ENCODE measurements at places on chromosomes 7 and 10. TPM values are rescaled to one million over a fixed set of nuclear protein-coding genes. Genes with fewer than 3 reads are reported as not detected.

- no peak for DNase-seq
These were observed 40.3 kb upstream of the TNPO3 start for GRCh38 chr7:129095258-129095657.

GRCh38 chr7:41912851-41913567 is 210.1 kb upstream of the INHBA start:
- DNase-seq: no peak

GRCh38 chr7:5774136-5774535 is 7.3 kb downstream of the RNF216 start:
- no peak for DNase-seq

GRCh38 chr7:140242057-140243031 is 65.6 kb upstream of the KDM7A start:
- DNase-seq: no peak

DNA sequence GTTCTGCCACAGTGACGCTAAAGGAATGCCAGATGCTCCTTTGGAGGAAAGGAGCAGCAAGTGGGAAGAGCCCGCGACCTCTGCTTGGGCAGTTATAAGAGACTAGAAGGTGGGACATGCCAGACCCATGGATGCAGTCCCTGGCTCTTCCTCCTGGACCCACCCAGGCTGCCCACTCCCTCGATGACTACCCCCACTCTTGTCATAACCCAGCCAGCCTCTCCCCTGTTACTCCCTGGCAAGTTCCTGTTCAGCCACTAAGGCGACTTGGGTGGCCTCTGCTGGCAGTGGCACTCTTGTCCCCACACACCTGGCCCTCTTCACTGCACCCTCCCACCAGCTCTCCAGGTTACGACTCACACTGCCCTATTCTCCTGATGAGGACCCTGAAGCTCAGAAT is 33.5 kb downstream of the COL13A1 start:
- no peak for DNase-seq

DNA sequence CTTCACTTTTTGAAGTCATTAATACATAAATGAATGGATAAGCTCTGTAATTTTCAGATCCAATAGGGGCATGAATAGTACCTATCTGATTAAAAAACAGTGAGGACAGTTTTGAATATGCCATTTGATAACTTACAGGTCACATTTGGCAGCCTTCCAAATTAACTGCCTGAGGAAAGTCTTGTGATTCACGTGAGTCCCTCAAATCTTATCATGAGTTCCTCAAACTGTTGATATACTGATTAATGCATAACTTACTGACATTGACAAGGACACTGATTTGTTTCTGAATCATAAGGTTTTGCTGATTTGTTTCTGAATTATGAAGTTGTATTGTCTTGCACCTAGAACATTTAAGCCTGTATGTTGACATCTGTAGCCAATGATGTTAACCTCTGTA is 55.1 kb downstream of the ANKMY2 start:
- DNase-seq: no peak

- no peak for DNase-seq
These were observed 104.2 kb downstream of the ARID5B start for GRCh38 chr10:62005687-62006086.

DNA sequence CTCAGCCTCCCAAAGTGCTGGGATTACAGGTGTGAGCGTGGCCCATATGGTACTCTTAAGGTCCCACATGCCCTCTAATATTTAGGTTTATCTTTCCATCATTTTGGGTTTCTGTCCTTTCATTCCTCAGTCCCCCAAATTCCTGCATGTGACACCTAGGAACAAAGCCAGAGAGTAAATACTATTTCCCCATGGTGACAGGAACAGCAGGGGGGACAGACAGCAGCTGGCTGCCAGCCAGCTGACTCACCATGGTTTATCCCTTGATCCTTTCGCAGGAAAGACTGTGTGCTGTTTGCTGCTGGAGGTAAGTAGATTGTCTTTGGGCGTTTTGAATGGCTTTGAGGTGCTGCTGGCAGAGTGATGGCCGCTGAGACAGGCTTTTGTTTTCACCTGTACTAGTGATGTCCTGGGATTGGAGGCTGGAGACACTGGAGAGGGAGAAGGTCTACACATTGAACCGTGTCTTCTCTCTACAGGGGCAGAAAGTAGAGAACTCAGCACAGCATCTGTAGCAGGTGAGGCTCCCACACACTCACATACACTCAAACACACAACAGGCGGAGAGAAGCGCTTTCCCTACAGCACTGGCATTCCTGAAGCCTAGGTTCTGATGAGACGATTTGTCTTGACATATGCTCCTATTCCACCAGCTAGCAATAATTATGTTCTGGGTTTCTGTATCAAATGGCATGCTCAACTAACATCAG is 83.7 kb upstream of the EFCAB10 start:
- no peak for DNase-seq

GRCh38 chr10:97571622-97572021 is 957 bp upstream of the ANKRD2 start:
- DNase-seq: no peak

- no peak for DNase-seq
These were observed 8.8 kb downstream of the FOXL3 start for GRCh38 chr7:298743-299142.

GRCh38 chr7:91608606-91609005 is 271.9 kb downstream of the MTERF1 start:
- DNase-seq: no peak

- DNase-seq: no peak
These were observed 27.4 kb upstream of the TMEM72 start for GRCh38 chr10:44883593-44884331.

- no peak for DNase-seq
These were observed 5.4 kb downstream of the PRF1 start for GRCh38 chr10:70596860-70597809.

DNA sequence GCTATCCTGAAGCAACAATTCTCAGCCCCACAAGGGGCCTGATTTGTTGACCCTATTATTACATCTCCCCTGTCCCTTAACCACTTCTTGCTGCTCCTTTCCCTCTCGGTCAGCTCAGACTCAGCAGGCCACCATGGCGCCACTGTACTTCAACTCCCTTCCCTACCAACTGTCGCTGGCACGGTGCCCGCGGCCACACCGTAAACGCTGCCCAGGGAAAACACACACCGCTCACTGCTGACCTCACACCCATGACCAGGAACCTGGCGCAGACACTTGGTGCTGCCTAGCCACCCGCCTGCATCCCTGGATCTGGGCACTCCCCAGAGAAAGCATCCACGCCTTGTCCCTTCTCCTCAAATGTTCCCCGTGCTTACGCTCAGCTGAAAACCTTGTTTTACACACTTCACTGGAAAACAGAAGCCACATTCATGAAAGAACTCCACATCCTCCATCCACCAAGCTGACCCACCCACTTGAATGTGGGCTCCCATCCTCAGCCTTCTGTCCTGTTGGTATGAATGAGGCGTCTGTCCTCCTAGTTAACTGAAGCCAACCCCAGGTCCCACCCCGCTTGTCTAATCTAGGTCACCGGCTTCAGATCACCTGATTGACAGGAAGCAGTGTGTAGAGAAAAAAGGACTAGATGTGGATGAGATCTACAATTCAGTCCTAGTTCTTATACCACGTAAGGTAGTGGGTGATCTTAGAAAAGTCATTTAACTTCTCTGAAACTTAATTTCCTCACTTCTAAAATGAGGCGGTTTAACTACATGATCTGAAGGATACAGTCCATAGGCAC is 28.5 kb upstream of the CRYGN start:
- no peak for DNase-seq

- DNase-seq: peak; percentile 9
These were observed 101.1 kb downstream of the GPR85 start for GRCh38 chr7:112985377-112985987.

- no peak for DNase-seq
These were observed 65.5 kb downstream of the BPGM start for GRCh38 chr7:134712196-134712595.

GRCh38 chr10:131041441-131041840 is 270.1 kb downstream of the TCERG1L start:
- DNase-seq: no peak

- no peak for DNase-seq
These were observed 138.3 kb upstream of the FGFR2 start for GRCh38 chr10:121736315-121737130.

DNA sequence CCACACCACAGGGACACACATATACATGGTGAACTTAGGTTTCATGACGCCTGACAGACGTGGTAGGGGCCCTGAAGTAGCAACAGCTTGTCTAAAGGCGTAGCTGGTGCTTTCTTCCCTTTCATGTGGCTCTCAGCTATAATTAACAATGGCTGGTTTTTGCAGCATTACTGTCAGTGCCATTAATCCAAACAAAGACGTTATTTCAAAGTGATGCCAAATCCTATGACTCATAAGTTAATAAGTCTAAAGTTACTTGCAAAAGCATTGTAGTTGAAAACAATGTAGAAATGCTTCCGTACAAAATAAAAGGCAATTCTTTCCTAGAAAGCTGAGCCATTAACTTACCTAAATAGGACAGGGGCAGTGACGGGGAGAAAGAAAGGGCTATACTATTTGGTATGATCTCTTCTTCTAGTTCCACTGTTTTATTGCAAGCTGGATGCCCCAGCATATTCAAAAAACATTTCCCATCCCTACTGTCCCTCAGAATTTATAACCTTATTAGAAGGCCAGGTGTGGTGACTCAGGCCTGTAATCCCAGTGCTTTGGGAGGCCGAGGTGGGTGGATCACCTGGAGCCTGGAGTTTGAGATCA is 105.4 kb downstream of the ODAD2 start:
- DNase-seq: no peak

GRCh38 chr10:69269761-69270160 is 8.5 kb upstream of the HK1 start:
- no peak for DNase-seq

- no peak for DNase-seq
These were observed 74.5 kb downstream of the KMT2E start for GRCh38 chr7:105088456-105088855.

GRCh38 chr7:85054306-85054705 is 132.6 kb downstream of the SEMA3D start:
- DNase-seq: no peak

GRCh38 chr10:5840314-5841307 is 27.4 kb upstream of the GDI2 start:
- DNase-seq: peak; percentile 22

GRCh38 chr10:117169480-117169879 is 27.8 kb upstream of the KCNK18 start:
- DNase-seq: no peak

- no peak for DNase-seq
These were observed 29.4 kb downstream of the CHST15 start for GRCh38 chr10:124063750-124064603.

GJD4 gene
- not detected for total RNA-seq

CHPF2 gene
- total RNA-seq: 17.2 TPM

EN2 gene
- not detected for total RNA-seq

PLXDC2 gene
- total RNA-seq: 9.6 TPM

PTPN20 gene
- 15.9 TPM for total RNA-seq

EXOC4 gene
- 26.2 TPM for total RNA-seq

PLPP4 gene
- total RNA-seq: not detected

VWA2 gene
- not detected for total RNA-seq

SAP25 gene
- not detected for total RNA-seq

ARID5B gene
- 35.3 TPM for total RNA-seq

ZPBP gene
- not detected for total RNA-seq

AEBP1 gene
- 16.6 TPM for total RNA-seq

SPDYE1 gene
- total RNA-seq: 0.11 TPM

DHTKD1 gene
- total RNA-seq: 30.9 TPM
